ENCODE measurements at places on chromosomes 13 and 19.

DNA sequence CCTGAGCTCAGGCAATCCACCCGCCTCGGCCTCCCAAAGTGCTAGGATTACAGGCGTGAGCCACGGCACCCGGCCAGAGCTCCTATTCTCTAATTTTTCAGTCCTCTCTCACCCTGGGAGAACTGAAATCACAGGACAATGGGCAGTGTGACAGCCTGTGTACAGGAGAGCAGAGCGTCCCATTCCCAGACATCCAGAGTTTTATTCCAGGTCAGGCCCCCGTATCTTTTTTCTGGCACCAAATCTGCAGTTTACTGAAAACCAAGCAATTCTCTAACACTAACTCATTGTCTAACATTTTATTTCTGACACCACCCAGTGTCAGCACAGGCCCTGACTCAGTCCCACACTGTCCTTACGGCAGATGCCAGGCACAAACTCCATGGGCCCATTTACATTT lies 6.7 kb downstream of the ZNF708 start:
- no peak for DNase-seq

DNA sequence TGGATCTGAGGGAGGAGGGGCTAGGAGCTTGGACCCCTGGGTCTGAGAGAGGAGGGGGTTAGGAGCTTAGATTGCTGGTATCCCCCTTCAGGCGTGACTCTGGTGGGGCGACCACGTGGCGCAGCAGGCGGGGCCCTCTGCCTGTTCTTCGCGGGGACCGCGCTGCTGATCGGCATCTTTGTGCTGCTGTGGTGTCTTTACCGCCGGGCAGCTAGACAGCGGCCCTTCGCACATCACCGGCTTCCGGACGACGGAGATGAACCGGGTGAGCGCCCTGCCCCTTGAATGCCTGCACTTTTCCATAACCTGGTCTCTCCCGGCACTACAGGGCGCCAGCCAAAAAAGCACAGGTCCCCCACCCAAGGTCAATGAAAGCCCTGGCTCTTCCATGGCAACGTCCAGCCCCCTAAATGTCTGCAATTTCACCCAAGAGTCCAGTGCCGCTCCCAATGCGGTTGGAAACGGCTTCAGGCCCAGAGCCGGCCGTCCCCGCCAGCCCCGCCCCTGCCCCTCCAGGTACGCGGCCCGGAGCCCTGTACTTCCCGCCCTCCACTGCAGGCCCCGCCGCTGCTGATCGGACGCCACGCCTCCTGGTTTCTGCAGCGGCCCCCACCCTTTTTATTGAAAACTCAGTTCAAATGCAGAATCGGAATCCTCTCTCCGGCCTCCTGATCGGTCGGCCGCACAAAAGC lies 2.8 kb downstream of the GFY start:
- no peak for DNase-seq

DNA sequence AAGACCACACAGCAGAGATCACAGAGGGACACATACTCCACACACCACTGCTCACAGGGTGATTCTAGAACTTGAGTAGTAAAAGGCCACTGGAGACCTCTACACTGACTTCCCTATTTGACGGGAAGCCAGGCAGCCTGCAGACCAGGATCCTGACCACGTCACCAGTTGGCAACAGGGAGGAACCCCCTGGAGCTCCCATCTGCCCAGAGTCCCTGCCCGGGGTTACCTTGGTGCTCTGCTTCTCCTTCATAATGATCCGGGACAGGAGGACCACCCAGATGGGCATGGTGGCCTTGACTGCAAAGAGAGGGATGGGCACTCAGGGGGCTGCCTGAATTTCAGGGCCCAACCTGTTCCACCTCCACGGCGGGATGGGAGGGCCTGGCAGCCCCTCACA lies 932 bp downstream of the SLC35E1 start:
- DNase-seq = no peak

DNA sequence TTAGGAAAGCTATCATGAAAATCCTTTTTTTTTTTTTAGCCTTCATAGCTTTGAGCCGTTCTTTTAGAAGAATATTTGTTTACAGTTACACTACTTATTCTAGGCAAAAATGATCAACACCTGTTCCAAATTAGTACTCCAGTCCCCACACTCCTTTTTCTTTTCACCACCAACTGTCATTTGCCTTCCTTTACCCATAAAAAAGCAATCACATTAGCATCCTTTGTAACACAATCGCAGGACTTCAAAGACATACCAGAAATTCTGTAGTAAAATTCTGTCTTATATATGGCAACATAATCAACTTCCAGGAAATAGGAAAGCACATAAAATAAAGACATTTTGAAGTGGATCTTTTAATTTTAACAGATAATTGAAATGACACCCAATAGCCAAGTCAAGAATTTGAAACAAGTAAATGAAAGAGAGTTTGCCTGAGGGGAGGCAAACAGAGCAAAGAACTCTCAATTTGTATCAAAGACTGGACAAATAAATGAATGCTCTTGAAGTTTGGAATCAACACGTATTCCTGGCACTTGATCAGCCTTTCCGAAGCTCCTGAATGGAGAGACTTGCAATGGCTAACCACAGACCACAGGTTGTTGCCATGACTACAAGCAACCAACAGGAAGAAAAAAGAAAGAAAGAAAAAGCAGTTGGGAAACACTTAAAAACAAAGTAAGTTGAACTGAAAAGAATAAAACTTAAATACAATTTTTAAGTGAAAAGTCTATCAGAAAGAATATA lies 206.8 kb downstream of the PCDH9 start:
- no peak for DNase-seq

DNA sequence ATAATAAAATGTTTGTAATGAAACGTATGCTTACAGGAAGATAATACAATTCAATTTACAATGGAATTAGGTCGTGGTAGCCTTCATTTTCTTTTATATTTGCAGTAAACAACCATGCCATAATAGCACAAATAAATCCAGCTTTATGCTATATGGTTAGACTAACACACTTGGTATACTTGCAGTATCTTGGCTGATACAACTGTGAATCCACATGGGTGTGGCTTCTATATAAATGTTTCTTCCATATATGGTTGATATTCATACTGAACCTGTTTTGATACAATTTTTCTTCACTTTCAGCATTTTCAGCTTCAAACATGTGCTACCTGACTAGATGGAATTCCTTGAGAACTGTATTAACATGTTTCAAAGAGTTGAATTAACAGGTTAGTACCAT lies 20.4 kb upstream of the SPRY2 start:
- no peak for DNase-seq

- DNase-seq = no peak
Measured at GRCh38 chr13:98878486-98879126, 99.3 kb downstream of the DOCK9 start.

DNA sequence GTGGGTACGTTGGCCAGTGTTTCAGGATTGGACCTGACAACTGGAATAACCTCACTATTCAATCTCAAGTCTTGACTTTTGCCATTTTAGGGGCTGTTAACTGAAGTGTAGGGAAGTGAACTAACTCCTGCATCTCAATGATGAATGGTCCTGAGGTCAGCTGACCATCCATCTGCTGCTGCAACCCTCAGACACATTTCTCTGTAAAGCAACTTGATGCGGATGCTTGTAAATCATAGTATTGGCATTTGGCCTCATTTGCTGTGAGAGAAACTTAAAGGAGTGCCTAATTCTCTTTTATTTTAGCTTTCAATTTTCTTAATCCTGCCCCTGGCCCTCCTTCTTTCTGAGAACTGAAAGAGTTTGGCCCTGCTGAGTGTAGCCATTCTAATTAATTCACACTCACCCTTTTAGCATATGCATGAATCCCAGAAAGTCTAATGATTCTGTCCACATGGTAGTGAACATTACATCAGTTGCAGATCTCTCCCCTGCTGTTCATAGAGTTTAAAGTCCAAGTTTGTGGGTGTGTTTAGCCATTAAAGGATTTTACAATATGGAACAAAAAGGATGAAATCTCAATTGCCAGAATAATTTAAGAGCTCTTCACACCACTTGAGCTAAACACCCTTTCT lies 1531.4 kb upstream of the SLC10A2 start:
- peak; percentile 19 for DNase-seq

DNA sequence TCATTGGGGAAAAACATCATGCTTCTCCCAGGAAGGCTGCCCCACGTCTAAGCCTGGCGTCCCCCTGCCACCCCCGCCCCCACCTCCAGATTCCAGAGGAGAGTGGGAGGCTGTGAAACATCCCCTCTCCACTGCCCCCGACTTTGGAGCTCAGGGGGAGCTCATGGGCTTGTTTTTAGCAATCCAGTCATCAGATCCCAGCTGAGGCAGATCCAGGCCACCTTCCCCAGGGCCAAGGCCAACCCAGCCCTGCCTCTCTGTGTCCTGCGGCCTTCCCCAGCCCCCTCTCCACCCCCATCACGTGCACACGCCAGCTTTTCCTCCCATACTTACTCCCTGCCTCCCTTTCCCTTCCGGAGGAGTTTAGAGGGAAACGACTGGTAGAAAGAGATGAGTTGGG lies 38.8 kb downstream of the SHISA2 start:
- DNase-seq = no peak

- no peak for DNase-seq
Measured at GRCh38 chr19:43574424-43575155, 737 bp downstream of the XRCC1 start.

DNA sequence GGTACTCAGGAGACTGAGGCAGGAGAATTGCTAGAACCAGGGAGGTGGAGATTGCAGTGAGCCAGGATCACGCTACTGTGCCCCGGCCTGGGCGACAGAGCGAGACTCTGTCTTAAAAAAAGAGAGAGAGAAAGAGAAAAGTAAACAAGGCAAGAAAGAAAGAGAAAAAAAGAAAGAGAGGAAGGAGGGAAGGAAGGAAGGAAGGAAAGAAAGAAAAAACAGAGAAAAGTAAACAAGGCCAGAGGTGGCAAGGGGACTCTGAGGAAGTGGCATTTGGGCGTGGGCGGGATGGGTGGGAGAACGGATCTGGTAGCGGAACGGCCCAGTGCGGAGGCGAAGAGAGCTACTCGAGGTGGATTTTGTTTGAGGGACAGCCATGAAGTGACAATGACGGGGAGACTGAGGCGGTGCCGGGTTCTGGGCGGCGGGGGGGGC lies 7.5 kb upstream of the ARRDC2 start:
- DNase-seq = no peak

DNA sequence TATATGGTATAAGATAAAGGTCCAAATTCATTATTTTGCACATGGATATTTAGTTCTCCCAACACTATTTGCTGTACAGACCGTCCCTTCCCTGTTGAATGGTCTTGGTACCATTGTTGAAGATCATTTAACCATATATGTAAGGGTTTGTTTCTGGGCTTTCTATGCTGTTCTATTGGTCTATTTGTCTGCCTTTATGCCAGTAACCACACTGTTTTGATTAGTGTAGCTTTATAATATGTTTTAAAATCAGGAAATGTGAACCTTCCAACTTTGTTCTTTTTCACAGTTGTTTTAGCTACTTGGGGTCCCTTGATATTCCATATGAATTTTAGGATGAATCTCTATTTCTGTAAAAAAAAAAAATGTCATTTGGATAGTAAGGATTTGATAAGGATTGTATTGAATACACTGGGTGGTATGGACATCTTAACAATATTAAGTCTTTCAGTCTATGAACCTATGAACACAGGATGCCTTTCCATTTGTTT lies 16.9 kb downstream of the IFT88 start:
- no peak for DNase-seq

GRCh38 chr19:41897820-41898219 lies 14.8 kb downstream of the ARHGEF1 start:
- DNase-seq = no peak
